ENCODE measurements at places on chromosomes 4 and X. TPM values are rescaled to one million over a fixed set of nuclear protein-coding genes. Genes with fewer than 3 reads are reported as not detected.

HMGB3 gene
- polyA plus RNA-seq: 158 TPM

CXCL3 gene
- 0.18 TPM for polyA plus RNA-seq

- no peak for DNase-seq
Measured at GRCh38 chrX:120350450-120351138, 11.3 kb upstream of the ATP1B4 start.

DNA sequence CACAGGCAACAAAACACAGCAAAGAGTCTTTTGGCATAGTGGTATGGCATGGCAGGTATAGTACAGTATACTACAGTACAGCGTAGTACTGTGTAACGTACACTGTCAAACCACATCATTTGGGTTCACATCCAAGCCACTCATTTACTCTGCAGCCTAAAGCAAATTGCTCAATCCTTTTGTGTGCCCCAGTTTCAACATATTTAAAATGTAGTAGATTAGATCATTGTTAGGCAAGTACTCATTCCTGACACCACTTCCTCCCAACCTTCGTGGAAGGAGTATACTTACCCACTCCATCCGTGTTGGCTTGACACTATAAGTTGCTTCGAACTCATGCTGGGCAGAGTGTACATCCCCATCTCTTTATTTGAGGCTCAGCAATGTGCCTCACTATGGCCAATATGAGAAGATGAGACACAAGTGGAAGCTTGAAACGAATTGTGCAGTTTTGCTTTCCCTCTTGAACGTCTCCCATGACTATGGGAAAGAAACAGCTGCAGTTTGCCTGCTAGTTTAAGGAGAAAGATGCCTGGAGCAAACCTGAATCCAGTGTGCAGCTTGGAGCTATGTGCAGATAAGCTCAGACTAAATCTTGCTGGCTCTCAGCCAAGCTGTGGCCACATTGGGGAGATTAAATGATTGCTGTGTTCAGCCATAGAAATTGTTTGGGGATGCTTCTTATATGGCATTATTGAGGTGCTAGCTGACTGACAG, 85.7 kb upstream of the TBL1X start:
- no peak for DNase-seq

- DNase-seq: no peak
Measured at GRCh38 chr4:8316251-8316771, 46.8 kb downstream of the HTRA3 start.
